ENCODE measurements at places on chromosomes 16 and 17.

DNA sequence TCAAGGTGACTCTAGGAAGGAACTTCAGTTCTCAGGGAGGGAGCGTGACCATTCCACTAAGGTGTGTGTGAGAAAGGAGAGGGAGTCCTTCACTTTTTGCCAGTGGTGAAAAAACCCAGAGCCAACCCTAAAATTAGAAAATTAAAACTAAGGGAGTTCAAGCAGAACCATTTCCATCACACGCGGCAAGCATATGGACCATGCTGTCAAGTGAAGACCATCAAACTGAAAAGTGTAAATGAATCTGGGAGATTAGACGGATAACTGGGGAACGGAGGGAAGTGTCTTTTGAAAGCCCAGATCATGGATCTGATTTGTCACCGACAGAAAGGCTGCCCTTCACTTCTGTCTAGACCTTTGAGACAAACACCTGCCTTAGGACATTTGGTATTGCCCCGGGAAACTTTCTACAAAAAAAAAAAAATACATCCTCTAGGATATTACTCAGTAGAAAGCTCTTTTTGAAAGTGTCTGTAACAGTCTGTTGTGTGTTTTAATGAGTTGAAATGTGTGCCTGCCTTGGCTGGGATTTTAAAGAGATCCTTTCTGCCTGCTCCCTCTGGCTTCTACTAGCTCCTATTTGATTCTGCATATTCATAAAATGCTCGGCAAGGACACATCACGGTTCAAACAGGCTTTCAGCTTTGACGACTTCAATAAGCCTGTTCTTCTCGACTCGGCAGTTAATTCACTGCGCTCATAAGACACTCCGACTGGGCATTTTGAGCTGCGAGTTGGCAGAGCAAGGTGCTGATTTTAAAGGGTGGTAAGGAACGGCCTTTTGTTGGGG lies 81.4 kb upstream of the ERCC4 start:
- no peak for DNase-seq

- no peak for DNase-seq
These were observed 15.1 kb downstream of the SOX8 start for GRCh38 chr16:996681-997080.

- no peak for DNase-seq
These were observed 9.7 kb upstream of the NKD1 start for GRCh38 chr16:50538411-50539052.

- no peak for DNase-seq
These were observed 8.8 kb upstream of the APRT start for GRCh38 chr16:88820385-88821025.
